ENCODE measurements at places on chromosomes 16 and 17.

- DNase-seq: no peak
These were observed 17.3 kb downstream of the RABEP1 start for GRCh38 chr17:5299383-5299782.

DNA sequence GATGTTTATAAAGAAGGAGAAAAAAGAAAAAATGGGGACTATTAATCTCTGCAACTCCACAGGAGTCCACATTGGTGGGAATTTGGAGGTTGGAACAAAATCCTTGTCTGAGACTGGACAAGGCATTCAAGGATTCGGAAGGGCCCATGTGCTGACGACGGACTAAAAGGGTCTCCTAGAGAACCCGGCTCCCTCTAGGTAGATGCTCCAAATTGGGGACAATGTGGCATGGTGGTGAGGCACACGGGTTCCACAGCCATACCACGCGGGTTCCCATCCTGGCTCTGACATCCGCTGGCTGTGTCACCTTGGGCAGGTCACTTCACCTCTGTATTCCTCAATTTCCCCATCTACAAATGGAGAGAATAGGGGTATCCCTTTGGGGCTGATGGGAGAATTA lies 227.4 kb downstream of the C16orf78 start:
- no peak for DNase-seq

- DNase-seq: no peak
These were observed 173.7 kb downstream of the SOX9 start for GRCh38 chr17:72294487-72294893.

- no peak for DNase-seq
These were observed 168.0 kb upstream of the FOXF1 start for GRCh38 chr16:86342161-86342834.

DNA sequence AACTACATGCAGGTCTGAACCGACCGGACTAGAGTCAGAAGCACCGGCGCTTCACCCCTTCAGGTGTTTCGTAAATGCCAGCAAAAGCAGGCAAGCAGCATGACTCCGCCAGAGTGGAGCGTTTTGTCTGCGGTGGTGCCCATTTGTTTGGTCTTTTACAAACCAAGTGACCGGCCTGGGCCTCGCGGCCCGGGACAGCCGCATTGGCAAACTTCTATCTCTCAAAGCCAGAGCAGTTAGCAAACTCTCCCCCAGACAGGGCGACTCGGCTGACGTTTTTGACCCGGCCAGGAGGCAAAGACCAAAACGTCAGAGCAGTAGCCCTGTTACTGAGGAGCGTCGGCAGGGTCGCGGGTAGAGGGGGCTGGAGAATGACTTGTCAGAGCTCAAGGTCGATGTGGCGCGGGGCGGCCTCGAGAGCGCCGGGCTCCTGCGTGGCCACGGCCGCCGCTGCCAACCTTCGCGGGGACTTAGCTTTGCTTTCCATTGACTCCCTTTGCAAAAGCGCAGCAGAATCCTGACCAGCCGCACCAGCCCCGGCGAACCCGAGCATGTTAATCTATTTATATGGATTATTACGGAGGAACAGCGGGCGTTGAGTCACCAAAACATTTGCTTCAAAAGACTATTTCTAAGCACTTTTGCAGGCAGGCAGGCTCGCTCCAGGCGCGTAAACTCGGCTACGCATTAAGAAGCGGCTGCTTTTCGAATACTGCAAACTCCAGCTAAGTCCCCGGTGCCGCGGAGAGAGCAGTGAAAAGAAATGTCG lies 763 bp upstream of the SOX9 start:
- DNase-seq: peak; percentile 87

DNA sequence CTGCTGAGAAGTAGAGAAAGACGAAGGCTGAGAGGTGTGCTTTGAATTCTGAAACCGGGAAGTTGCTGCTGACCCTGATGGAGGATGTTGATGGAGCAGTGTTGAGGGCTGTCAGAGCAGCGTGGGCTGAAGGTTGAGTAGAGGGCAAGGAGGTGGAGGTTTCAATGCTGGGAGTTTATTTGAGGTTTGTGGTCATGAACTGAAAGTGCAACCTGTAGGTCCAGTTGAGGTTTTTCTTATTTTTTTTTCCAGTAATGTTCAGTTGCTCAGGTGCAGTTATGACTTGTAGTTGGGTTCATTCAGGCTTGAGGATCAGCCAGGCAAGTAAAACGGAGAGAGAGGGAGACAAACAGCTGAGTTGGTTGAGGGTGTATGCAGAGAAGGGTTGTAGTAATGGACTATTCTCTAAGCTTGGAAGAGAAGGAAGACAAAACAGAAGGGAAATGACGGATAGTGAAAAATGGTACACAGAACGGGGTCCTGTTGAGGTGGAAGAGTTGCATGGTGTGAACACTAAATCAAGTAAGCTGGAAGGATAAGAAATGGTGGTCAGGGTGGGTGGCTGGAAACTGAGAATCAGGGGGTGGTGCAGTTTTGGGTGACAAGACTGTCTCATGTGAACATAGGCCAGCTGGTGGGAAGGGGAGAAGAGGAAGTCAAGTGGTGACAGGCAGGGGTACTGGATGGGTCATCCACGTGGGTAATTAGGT lies 8.7 kb upstream of the UBE2G1 start:
- no peak for DNase-seq

DNA sequence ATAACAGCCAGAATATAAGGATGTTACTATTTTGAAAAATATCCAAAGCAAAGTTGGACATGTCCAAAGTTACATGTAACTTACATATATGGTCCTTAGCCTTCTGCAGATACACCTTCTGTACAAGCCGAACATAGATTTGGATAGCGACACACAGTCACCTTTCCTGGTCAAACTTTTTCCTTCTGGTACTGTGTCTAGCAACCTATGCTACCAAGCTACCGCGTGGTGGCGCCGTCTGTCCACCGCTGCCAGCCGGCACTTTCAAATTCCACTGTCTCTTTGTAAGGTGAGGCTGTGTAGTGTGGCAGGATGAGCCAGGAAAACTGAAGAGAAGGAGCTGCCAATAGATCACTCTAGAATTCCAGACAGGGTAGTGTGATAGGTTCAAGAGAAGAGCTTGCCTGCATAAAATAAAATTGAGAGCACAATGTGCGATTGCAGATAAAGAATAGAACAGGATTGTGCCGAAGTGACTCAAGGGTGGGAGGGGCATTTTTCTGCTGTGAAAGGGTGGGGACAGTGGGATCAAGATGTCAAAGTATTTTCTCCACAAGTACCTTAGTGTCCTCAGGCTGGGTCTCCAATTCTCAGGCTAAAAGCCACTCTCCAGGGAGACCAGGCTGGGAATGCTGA lies 366.9 kb downstream of the SLC39A11 start:
- DNase-seq: peak; percentile 56

DNA sequence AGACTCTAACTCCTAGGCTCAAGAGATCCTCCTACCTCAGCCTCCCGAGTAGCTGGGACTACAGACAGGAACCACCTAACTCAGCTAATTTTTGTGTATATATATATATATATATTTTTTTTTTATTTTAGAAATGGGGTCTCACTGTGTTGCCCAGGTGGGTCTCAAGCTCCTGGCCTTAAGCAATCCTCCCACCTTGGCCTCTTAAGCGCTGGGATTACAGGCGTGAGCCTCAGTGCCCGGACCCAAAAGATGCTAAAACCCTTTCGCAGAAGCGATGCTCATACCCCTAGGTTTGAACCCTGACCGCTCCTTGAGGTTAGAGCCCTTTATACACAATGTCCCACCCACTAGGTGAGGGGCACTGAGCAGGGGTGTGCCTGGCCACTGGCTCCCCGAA lies 2.2 kb upstream of the CLDN9 start:
- DNase-seq: no peak

GRCh38 chr17:67491681-67492024 lies 114.6 kb downstream of the PITPNC1 start:
- DNase-seq: no peak

- no peak for DNase-seq
These were observed 19.8 kb upstream of the PIK3R6 start for GRCh38 chr17:8887301-8887700.

GRCh38 chr17:59547131-59547915 lies 18.1 kb upstream of the DHX40 start:
- no peak for DNase-seq

GRCh38 chr17:602436-602835 lies 112.2 kb downstream of the VPS53 start:
- peak; percentile 89 for DNase-seq

DNA sequence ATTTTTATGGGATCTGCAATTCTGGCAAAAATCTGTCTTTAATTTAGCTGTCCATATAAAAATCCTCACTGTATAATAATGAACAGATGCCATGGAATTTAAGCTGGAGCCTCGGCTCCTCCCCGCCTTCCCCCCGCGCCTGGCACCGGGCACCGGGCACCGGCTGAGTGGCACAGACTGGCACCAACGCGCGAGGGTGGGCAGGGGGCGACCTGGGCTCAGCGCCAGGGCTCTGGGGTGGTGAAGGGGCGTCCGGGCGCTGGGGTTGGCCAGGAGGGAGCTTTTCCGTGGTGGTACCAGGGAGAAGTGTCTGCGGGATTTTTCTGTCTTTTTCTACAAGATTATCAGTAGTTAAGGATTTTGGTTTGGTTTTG lies 9.1 kb downstream of the NEUROD2 start:
- DNase-seq: no peak

- no peak for DNase-seq
These were observed 656.2 kb downstream of the KCNJ2 start for GRCh38 chr17:70825321-70826125.

DNA sequence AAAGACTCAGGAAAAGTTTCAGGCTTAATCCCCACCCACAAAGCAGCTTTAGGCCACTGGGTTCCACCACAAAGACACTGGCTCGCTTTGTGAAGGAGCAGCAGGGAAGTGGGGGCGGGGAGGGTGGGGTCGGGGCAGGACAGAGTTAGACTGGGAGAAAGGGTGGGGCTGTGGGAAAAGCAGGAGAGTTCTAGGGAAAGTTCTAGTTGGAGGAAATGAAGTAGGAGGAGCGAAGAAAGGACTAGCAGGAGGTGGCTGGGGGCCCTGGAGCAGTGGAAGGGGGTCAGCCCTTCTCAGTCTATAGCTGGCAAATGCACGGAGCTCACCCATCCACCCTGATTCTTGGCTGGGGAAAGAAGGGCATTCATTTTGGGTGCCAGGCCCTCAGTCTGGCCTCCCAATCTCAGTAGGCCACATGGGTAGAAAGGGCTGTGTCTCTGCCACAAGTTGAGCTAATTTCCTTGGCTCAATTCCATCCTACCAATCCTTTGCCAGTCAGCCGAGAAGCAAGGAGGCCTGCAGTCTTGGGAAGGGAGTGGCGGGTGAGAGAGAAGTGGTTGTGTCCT lies 4.6 kb downstream of the INPP5K start:
- no peak for DNase-seq

DNA sequence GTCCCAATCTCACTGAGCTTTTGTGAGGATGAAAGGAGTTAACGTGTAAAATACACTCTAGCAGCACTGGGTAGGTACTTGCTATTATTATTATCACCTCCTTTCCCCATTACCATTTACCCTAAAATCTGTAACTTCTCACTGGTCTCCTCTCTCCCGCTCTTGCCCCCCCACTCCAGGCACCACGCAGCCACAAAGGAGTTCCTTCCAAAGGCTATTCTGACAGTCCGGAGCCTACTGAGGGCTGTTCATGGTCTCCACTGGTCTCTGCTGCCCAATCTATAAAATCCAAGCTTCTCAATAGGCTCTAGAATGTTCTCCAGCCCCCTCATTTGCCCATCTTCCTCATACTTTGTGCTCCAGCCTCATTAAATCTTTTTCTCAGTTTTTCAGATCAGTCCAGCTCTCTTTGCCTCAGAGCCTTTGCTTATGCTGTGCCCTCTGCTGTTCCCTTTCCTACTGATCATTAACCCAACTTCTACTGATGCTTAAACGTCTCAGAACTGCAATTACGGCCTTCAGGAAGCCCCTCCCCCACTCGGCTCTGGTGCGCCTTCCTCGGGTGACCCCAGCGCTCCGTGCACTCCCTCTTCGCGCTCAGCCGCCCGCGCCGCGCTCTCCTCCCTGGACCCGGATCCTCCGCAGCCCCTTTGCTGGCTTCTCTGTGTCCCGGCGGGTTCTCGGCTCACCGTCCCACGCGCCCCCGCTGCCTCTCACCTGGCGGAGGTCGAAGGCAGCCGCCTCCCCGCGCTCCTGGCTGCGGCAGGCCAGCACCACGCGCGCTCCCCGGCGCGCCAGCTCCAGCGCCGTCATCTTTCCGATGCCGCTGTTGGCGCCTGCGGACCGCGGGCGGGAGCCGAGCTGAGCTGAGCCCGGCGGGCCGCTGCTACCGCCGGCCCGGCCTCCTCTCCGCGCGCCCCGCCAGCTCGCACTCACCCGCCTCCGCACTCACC lies 737 bp downstream of the DHRS13 start:
- DNase-seq: no peak

DNA sequence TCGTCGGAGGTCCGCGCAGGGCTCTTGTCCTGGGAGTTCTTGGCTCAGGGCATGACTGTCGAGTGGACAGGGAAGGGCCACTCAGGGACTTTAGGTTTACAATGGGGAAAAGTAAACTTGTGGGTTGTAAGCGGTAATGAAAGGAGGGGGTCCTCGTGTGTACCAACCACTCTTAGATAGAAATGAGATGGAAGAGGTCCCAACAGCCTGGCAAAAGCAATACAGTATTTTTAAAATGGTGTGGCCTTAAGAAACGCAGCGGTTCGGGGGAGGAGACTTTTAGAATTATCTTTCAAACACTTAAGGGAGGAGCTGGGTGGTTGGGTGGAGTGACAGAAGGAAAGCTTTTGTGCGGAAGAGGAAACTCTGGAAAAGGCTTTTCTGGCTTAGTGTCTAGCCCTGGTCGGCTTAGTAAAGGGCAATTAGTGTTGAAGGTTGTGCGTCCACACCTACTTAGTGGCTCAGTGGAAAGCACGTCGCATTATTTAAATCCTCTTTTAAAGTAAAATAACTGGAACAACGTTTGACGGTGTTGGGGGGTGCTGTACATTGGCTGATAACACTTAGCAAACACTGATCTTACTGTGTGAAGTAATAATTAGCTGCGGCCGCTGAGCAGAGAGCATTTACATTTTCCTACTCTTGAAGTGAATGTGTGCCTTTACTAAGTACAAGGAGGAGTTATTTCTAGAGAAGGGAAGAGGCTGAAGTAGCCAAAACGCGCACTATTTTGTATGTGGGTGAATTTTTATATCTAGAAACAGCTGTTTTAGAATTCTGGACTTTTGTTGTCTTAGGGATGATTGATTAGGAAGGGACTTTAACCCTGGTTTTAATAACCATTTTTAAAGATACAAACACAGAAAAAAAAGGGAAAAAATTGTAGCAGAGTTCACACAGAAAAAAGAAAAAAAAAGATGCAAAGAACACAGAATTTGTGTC lies 1.0 kb downstream of the WSB1 start:
- DNase-seq: peak; percentile 87

DNA sequence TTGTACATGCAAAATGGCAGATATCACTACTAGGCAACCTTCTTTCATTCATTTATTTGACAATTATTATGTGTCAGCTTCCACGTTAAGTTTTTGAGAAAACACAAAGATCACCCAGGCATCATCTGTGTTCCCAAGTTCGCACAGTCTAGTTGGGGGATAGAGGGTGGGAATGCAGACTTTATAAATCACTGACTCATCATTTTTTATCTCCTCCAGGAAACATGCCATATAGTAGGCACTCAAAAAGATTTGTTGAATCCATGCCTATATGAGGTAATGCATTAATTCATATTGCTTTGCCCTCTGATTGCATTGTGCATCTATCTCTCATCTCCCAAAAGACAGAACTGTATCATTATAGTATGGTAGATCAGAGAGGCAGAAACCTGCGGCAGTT lies 196.8 kb upstream of the TOX3 start:
- no peak for DNase-seq

GRCh38 chr16:11520442-11520841 lies 66.3 kb downstream of the LITAF start:
- no peak for DNase-seq

- peak; percentile 42 for DNase-seq
These were observed 23.9 kb downstream of the LGALS9 start for GRCh38 chr17:27654654-27655524.

- peak; percentile 42 for DNase-seq
These were observed 29.5 kb downstream of the NPLOC4 start for GRCh38 chr17:81607431-81607830.
